ENCODE measurements at places on chromosomes 1 and 21.

- DNase-seq, result no peak
Measured at GRCh38 chr1:67441183-67441582, 11.0 kb upstream of the SERBP1 start.

DNA sequence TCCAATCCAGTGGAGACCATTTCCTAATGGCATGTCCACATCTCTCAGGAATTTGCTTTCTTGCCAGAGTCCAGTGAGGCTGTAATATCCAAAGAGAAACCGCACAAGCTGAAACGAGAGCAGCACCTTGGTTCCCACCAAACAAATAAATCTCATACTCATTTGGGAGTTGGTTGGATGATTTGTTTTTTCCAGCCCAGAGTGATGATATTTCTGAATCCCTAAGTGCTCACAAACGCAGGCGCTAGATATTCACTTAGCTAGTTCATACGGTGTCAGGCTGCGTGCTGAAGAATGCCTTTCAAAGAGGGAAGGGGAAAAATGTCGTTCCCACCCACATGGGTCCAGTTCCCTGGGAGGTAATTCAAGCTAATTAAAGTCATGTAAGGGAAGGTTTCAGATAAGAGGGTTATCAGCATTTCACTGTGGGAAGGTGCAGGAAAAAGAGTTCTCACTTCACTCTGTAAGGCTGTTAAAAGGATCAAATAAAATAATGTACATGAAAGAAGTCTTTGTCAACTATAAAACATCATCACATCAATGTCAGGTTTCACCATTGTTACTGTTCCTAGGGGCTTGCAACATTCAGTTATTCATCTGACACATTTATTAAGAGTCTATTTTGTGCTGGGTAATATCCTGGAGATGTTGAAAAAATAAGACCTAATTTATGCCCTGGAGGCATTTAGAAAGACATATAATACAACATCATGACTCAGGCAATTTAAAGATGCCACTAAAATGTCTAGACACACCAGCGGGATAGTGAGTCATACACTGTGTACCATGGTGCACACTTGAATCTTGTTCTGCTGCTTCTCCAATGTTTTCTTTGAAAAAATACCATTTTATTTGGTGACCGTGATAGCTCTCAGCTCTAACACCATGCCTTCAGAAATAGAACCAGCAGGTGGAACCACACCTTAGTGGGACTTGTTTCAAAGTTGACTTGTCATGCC is 19.3 kb downstream of the DPT start:
- DNase-seq, result no peak

DNA sequence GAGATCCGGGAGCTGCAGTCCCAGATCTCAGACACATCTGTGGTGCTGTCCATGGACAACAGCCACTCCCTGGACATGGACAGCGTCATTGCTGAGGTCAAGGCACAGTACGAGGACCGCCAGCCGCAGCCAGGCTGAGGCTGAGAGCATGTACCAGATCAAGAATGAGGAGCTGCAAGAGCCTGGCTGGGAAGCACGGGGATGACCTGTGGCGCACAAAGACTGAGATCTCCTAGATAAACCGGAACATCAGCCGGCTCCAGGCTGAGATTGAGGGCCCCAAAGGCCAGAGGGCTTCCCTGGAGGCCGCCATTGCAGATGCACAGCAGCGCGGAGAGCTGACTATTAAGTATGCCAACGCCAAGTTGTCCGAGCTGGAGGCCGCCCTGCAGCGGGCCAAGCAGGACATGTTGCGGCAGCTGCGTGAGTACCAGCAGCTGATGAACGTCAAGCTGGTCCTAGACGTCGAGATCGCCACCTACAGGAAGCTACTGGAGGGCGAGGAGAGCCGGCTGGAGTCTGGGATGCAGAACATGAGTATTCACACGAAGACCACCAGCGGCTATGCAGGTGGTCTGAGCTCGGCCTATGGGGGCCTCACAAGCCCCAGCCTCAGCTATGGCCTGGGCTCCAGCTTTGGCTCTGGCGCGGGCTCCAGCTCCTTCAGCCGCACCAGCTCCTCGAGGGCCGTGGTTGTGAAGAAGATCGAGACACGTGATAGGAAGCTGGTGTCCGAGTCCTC is 25.5 kb downstream of the ETV3L start:
- no peak for DNase-seq

GRCh38 chr1:161676958-161677689 is 14.2 kb downstream of the FCGR2B start:
- no peak for DNase-seq

DNA sequence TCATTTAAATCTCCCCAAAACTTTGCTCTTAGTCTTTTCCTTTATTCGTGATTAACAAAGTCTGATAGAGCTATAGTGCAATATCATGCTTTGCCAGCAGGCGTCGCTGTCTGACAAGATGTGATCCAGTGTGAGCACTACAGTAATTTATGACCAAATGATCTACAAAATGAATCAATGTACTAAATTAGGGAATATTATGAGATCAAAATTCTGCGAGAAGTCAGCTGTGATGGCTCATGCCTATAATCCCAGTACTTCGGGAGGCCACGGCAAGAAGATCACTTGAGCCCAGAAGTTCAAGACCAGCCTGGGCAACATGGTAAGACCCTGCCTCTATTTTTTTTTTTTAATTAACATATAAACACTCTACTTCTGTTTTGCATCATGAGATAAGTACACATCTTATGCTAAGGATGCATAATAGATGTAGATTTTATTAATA is 3.6 kb upstream of the SPSB1 start:
- no peak for DNase-seq

DNA sequence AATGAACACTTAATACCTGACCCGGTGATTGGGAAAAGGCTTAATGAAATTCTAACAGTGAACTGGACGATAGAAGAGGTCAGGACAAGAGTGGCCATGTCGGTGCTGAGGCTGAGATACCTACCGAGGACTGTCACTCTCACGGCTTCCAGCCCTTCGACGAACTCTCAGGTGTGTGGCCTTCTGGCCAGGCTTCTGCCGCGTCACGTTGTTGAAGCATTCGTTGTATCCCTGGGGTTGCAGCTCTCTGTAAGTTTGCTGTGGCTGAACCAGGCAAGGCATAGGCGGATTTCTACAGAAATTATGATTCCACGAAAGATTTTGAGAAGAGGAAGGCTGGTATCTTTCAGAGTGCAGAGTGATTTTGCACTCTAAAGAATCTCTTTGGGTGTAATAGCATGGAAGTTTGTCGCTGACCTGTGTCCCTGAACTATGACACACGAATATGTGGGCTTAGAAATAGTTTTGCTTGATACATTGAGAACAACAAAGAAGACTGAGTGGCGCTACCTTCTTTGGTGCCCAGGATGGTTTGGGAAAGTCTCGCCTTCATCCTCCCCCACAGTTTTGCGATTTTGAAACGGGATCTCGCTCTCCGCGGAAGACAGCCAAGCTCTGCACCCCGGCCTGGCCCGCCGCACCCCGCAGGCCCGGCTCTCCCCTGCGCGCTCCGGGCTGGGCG is 403 bp upstream of the EPHX4 start:
- no peak for DNase-seq

DNA sequence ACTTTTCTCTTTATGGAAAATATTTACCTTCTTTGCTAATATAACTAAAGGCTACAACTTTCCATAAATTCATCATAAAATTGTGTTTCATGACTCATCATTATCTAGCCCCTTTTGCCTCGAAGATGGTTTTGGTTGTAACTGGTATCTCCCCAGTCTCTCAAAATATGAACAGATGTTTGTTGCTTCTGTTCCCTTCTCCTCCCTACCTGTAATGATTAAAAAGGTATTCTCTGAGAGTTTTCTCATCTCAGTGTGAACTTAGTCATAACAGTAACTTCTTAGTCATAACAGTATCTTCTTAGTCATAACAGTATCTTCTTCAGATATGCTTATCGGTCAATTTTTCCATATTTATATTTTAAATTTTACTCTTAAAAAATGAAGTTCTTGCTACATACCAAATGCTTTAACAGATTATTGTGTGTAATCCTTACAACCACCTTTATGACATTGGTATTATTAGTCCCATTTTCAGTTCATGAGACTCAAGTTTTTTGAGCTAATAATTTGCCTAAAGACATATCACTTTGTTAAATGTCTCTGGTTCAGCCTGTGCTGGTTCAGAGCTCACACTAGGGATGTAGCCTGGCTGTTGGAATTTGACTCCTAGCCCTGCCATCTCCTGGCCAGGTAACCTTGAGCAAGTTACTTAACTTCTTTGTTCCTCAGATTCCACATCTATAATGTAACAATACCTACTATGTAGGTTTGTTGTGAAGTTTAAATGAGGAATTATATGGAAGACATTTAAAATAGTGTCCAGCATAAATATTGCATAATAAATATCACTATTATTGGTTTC is 32.6 kb downstream of the ATP1B1 start:
- no peak for DNase-seq

GRCh38 chr1:159829822-159830465 is 3.3 kb downstream of the SLAMF8 start:
- DNase-seq, result no peak

DNA sequence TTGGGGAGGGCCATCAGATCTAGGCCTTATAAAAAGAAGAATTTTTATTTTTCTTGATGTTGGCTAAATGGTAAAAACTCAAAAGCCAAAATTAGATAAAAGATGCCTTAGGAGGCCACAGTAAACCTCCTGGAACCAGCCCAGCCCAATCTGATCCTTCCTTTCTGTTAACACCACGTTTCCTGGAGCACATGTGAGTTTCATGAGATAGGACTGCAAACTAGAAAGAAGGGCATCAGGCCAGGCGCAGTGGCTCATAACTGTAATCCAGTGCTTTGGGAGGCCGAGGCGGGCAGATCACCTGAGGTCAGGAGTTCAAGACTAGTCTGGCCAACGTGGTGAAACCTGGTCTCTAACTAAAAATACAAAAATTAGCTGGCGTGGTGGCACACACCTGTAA is 6.7 kb downstream of the HSF2BP start:
- no peak for DNase-seq

DNA sequence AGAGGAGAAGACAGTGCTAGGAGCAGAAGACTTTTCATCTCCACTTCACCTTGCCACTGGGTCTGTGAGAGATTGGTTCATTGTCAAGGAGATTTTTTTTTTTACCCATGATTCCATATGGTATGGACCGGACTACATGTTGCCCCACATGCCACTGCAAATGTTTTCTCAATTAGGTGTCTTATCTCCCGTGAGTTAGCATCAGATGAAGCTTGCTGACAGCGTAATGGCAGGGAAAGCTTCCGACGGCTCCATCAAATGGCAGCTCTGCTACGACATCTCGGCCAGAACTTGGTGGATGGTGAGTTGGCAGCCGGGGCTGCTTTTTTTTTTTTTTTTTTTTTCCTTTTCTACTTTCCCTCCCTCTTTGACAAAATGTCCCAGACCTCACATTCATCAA is 217.2 kb upstream of the NFIA start:
- no peak for DNase-seq

- no peak for DNase-seq
Measured at GRCh38 chr1:78892260-78892840, 114.2 kb downstream of the ADGRL4 start.

- no peak for DNase-seq
Measured at GRCh38 chr1:47805921-47806361, 191.2 kb downstream of the TRABD2B start.

DNA sequence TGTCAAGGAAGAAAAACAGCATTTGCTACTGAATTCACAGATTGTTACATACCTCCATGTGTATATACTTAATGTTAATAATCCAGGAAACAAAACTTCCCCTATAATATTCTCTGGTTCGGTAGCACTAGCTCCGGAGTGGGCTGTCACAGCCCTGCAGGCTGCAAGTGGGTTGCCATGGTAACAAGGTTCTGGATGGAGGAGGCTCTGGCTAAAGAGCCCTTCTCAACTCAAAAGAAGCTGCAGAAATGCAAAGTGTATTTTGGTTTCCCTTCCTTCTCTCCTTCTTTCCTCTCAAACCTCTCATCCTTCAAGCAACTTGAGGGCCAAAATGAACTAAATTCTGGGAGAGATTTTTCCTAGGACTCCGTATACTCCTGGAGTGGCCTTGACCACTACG is 45.2 kb downstream of the ASTN1 start:
- DNase-seq, result no peak

- no peak for DNase-seq
Measured at GRCh38 chr1:116733476-116734365, 20.5 kb upstream of the CD2 start.

DNA sequence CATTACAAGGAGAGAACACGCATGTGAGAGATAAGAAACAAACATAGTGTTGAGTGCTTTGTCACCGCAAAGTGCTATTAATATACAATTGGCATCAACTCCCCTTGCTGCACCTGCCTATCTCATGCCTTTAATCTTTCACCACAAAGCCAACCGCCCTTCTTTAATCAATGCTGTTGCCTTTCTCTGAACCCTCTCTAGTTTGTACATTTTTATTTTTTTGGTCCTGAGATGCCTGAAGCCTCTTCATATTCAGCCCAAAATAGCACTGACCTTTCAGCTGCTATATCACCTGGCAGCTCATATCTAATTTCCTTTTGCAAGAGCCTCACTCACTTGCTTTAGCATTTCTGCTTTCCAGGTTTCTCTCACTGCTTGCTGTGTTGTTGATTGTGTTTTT is 504.7 kb downstream of the NUF2 start:
- DNase-seq, result no peak

- no peak for DNase-seq
Measured at GRCh38 chr1:10674222-10674621, 122.2 kb downstream of the CASZ1 start.

- DNase-seq, result no peak
Measured at GRCh38 chr1:16612332-16613172, 812 bp downstream of the NBPF1 start.

DNA sequence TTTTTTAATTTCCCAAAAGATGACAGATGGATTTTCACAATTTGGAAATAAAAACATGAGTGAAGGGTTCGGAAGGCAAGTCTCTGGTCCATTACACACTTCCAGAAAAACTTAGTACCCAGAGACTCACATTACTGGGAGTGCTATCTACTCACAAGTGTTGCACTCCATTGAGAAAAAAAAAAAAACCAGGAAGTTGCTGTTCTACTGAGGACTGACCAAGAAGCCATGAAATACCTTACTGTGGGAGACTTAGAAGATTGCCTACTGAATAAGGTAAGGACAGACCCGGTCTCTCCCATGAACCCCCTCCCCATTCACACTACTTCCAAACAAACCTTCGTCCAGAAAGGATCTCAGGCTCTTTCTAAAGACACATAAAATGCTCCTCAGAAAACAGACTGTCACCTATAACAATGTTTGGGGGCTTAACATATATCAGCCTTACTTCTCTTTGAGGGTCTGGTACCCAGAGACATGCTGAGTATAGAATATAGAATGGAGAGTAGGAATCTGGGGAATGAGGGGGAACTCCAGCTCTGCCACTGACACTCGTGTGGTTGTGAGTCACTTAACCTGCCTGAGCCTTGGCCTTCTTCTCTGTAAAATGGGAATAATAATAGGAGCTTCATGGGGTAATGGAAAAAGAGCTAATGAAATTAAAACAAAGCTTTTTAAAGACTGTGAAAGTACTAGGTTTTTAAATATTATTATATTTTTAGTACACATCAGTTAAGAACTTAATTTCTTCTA is 1.4 kb downstream of the MAB21L3 start:
- no peak for DNase-seq
